ENCODE measurements at places on chromosomes 7 and 10.

DNA sequence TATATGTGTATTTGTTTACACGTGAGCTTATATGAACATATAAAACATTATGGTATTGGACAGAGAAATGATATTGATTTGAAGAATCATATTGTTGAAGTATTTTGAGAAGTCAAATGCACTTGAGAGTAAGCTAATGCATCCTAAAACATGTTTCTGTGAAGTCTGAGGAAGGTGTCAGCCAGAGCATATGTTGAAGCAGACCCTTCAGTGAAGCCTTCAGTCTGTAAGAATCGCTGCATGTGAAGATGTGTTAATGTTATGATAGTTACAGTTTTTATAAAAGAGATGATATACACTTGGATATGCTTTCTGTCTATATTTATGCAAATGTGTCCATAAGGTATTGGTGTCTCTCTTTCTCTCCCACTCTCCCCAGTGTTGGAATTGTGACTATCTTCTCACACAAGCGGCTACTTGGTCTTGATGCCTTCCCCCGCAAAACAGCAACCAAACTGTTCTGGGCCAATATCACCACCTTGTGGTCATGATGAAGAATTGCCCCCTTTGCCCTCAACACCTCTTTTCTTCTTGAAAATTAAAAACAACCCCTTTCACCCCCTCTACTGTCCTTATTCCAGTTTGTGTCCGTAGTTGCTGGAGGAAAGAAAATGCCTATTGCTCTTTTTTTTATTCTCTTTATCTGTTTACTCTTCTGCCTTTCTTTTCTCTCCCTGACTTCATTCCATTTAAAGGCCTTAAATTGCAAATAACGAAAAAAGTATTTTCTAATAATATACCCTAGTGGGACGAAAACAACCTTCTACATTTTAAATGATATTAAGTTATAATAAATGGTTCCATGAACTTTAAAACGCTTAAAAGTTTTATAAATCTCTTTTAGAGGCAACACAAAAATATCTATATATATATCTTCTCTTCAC lies 64.9 kb downstream of the IKZF1 start:
- peak; percentile 29 for DNase-seq

GRCh38 chr10:108782411-108782810 lies 1140.9 kb downstream of the XPNPEP1 start:
- DNase-seq, result no peak

DNA sequence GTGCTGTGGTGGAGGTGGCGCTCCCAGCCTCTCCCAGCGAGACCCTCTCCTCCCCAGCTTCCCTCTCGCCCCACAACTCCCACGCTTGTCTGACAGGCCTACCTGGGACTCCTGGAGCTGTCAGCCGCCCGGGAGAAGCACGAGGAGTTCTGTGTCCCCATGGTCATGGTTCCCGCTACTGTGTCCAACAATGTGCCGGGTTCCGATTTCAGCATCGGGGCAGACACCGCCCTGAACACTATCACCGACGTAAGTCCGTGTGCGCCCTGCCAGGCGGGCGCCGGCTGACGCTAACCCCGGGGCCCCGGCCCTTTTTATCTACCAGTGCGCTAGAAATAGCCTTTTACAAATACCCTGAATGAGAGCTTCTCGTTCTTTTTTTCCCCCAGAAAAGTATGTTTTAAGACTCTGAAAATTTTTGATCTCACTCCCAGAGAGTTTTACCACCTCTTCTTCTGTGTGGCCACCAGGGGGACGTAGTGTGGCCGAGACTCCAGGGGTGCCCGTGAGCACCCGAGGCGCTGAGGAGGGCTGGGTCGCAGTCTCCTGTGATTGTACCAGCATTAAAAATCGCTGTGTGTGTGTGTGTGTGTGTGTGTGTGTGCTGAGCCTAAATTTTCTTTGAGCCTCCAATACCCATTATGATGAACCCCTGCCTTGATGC lies 52.6 kb downstream of the PFKP start:
- peak; percentile 46 for DNase-seq

DNA sequence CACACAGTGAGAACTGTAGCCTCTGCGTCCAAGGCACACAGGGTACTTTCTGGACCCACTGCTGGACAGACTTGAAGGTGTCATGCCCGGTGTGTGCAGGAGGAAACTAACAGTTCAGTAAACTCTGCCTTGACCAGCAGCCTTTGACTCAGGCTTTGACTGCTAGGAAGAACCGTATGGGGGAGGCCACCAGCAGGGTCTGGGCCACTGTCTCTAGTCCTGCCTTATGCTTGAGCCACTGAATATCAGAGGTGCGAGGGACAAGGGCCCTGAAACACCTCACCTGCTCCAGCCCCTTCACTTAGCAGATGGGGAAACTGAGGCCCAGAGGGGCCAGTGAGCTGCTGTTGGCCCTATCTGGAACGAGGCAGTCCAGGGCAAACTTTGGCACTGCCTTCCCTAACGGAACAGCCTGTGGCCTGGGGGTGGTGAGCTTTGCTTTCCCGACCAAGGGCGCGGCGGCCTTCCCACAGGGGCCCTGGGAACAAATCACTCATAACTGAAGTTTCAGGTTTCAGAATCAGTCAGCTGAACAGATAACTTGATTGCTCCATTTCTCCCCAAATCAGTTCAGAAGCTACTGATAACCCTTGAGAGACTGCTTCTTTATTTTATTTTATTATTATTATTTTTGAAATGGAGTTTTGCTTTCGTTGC lies 130.0 kb downstream of the FAM53B start:
- DNase-seq, result no peak

DNA sequence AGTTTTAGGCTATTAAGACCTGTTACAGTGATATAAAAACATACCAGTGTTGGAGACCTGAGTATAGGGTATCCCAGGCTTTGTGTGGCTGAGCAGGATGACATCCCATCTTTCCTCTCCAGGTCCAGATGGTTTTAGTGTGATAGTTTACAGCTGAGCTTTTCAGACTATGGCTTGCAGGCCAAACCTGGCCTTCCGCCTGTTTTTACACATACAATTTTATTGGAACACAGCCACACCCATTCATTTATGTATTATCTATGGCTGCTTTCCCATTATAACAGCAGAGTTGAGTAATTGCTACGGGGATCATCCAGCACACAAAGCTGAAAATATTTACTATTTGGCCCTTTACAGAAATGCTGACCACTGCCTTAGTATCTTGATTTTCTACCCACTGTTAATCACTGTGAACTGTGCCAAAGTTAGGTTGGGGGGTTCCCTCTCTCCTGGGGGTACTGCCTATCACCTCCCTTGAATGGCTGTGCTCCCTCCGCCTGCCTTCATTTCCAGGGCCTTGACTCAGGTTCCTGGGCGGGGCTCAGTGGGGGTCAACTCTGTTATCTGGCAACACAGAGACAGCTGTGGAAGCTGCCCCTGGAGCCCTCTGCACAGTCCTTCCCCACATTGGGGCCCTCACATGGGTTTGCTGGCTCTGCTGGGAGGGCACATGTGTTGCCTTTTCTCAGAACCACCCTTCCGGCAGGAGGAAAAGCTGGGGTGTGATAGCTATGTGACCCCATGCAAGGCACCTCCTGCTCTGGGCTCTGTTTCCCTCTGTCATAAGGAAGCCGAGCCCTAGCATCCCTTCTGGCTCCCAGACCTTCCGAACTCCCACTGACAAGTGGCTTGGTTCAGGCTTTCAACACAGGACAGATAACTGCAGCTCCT lies 40.3 kb upstream of the SH2D4B start:
- peak; percentile 92 for DNase-seq

GRCh38 chr7:135420786-135421185 lies 89.1 kb downstream of the CNOT4 start:
- DNase-seq, result no peak

GRCh38 chr10:50674469-50675254 lies 50.9 kb upstream of the SGMS1 start:
- DNase-seq, result no peak

- peak; percentile 44 for DNase-seq
Observed at GRCh38 chr10:93968540-93968945, 25.2 kb upstream of the PLCE1 start.

- peak; percentile 40 for DNase-seq
Observed at GRCh38 chr10:91974960-91975359, 51.4 kb downstream of the BTAF1 start.

DNA sequence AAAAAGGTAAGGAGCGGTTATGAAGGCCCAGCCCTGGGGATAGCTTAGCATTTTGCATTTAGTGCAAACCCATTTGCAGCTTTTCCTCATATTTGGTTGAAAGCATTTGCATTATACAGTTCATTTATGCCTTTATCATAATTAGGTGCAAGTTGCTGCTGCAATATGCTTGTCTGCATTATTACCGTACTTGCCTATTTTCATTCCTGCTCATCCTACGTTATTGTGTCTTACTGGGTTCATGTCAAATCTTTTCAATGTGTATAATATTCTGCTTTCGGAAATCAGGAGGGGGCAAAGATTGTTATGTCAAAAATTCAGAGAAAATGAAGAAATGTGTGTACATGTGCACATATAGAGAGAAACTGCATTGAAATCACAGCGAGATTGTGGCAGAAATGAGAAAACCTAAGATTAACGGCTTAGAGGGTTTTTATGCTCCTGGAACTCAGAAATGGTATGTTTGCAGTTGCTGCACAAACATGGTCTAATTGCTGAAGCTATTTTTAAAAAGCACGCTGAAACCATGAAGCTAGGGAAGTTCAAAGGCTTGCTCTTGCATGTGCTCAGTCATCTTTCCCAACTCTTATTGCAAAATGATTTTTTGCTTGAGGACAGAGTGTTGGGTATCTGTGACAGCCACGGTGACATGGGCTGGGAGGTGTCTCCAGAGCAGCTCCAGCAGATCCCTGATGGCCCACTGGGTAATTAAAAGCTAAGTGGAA lies 613.2 kb downstream of the SDK1 start:
- DNase-seq, result no peak

DNA sequence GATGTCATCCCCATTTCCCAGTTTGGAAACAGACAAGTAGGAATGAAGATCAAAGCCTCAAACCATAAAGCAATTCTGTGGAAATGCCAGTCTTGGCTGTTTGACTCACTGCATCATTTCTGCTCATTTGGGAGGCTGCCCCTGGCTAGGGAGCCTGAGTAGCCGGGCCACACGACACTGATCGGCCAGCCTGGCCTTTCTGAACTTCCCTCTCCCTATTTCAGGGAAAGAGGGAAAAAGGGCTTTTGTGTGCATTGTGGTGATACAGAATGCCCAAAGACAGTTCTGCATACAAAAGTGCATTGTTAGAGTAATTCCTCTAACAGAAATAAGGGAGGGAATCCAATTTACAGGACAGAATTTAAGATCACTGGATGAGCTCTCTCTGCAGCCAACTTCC lies 41.7 kb upstream of the OPALIN start:
- no peak for DNase-seq

DNA sequence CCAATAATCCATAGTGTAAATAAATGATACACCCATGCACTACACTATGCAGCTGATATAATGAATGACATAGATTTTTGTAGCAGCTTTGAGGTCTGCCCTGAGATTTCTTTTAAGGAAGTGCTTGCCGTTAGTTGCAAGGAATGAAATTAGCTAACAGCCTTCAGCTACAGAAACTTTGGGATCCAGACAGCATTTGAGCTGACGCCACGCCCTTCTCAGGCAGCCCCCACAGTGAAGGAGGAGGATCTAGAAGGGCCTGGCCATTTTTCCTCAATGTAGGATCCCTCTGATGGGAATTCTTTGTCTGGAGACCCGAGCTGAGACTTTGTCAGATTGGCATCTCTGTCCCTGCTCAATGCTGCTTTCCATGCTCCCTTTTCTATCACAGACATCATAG lies 6.1 kb upstream of the PDK4 start:
- no peak for DNase-seq

DNA sequence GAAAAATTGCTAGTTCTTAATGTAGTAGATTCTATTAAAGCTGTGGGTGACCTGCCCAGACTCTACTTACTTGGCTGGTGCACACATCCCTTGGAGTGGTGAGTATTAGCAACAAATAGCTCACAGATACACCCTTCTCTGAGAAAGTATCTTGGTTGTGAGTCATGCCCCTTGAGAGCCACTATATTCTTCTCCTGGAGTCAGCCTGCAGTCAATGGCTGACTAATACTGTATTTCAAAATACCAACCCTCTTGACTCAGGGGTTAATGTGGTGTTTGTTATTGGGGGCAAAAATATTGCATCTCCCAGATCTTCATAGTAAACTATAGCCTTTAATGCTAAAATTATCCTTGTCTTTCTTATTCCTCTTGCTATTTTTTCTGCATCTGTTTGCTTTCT lies 354.9 kb downstream of the BMPER start:
- DNase-seq, result peak; percentile 97

DNA sequence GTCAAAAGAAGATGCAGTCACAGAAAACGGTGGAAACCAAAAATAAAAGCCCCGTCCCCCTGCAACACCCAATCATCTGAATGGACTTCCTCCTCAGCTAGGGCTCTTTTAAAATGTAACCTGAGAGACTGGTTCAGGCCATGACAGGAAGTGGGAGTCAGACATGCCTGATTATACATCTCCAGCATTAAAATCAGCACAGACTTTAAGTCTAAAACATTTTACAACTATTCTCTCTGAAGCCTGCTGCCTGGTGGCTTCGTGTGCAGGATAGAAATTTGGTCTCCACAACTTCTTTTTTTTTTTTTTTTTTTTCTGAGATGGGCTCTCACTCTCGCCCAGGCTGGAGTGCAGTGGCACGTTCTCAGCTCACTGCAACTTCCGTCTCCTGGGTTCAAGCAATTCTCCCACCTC lies 30.3 kb downstream of the HACD1 start:
- DNase-seq, result peak; percentile 16

- DNase-seq, result no peak
Observed at GRCh38 chr10:53434413-53434812, 661.8 kb upstream of the MBL2 start.

- DNase-seq, result no peak
Observed at GRCh38 chr7:19401461-19401860, 256.2 kb upstream of the FERD3L start.

- no peak for DNase-seq
Observed at GRCh38 chr10:44811072-44811471, 100.1 kb upstream of the TMEM72 start.

- peak; percentile 91 for DNase-seq
Observed at GRCh38 chr7:135320268-135320667, 86.6 kb downstream of the STRA8 start.

DNA sequence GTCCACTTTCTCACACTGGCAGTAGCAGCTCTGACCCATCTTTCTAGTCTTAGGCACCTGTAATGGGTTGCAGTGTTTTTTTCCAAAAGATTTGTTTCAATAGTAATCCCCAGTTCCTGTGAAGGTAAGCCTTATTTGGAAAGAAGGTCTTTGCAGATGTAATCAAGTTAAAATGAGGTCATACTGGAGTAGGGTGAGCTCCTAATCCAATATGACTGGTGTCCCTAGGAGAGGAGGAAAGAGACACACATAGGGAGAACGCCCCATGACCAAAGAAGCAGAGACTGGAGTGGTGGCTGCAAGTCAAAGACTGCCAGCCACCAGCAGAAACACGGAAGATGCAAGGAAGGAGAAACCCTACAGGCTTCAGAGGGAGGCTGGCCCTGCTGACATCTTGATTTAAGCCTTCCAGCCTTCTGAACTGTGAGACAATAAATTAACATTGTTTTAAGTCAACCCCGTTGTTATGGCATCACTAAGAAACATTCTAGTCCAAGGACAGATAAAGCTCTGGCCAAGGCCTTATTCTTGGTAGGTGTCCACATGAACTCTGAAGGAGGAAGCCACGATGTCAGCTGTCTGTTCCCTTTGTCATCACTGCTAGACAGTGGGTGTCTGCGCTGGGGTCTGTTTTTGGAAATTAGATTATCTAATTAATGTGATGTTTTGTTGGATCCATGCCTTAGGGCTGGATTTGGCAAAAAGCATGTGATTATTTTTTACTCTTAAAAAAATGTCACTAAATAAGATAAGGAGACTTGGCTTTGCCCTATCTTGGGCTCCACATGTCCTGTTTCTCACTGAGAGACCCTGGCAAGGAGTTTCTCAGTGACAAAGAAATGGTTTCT lies 214.9 kb downstream of the KCNMA1 start:
- DNase-seq, result no peak
